ENCODE measurements at places on chromosomes 5 and 9.

- no peak for DNase-seq
Measured at GRCh38 chr9:27701587-27701986, 128.3 kb upstream of the C9orf72 start.

DNA sequence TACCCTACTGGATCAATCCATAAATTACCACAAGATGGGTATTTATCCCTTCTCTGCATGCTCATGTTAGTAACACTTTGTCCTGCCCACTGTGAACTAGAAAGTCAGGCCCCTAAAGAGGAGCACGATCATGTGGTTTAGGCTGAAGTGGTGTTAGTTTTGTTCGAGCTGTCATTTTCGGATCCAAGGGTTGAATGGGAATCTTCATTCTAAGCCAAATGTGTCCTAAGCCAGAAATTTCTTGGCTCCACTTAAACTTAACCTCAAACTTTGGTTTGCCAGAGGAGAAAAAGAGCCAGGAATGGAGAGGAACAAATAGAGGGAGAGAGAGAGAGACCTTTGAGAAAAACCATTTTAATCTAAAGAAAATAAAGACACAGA, 837.7 kb upstream of the ZNF608 start:
- no peak for DNase-seq

DNA sequence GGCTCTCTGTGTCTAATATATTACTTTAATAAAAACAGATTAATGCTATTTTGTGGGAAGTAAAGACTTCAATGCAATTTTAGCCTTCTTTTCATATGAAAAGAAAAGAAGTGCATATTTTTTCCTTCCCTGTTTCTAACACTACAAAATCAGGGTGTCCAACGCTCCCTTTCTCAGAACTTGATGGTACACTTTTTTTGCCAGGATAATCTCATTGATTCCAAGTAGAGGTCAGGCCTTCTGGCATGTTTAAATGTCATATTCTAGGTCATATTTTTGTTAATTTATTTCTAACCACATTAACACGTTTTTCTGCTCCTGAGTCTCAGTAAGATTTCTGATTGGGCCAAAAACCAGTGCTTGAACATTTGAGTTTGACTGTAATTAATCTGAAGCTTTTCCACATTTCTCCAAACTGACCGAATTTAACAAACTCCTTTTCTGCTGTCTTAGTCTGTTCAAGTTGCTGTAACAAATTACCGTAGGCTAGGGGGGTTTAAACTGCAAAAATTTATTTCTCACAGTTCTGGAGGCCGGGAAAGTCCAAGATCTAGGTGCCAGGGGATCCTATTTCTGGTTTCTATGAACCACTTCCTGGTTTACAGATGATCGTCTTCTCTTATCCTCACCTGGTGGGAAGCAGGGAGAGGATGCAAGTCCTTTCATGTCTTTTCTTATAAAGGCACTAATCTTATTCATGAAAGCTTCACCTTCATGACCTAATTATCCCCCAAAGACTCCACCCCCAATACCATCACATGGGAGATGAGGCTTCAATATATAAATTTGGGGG, 63.2 kb upstream of the ELL2 start:
- no peak for DNase-seq

- DNase-seq = no peak
Measured at GRCh38 chr5:109100971-109101370, 308.8 kb downstream of the PJA2 start.

- DNase-seq = no peak
Measured at GRCh38 chr5:32934529-32934928, 223.4 kb downstream of the NPR3 start.

GRCh38 chr9:71096421-71097108, 24.9 kb downstream of the TRPM3 start:
- no peak for DNase-seq

DNA sequence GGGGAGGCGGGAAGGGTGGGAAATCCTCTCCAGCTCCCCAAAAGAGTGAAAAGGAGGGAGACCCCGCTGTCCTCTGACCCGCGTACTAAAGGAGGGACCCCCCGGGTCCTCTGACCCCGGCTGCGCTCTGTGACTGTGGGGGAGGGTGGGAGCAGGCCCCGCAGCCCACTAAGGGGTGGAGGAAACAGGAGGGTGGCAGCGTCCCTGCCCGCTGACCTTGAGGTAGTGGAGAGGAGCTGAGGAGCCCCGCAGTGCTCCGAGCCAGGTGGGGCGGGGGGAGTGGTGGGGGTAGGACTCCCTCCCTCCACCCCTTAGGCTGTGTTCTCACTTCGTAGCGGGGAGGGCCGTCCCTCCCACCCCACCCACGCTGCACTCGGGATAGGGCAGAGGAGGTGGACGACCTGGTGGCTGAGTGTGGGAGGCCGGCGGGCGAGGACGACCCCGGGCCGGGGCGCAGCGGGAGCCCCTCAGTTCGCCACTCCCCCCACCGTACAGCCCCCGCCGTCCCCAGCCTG, 449 bp upstream of the ADCY2 start:
- no peak for DNase-seq

DNA sequence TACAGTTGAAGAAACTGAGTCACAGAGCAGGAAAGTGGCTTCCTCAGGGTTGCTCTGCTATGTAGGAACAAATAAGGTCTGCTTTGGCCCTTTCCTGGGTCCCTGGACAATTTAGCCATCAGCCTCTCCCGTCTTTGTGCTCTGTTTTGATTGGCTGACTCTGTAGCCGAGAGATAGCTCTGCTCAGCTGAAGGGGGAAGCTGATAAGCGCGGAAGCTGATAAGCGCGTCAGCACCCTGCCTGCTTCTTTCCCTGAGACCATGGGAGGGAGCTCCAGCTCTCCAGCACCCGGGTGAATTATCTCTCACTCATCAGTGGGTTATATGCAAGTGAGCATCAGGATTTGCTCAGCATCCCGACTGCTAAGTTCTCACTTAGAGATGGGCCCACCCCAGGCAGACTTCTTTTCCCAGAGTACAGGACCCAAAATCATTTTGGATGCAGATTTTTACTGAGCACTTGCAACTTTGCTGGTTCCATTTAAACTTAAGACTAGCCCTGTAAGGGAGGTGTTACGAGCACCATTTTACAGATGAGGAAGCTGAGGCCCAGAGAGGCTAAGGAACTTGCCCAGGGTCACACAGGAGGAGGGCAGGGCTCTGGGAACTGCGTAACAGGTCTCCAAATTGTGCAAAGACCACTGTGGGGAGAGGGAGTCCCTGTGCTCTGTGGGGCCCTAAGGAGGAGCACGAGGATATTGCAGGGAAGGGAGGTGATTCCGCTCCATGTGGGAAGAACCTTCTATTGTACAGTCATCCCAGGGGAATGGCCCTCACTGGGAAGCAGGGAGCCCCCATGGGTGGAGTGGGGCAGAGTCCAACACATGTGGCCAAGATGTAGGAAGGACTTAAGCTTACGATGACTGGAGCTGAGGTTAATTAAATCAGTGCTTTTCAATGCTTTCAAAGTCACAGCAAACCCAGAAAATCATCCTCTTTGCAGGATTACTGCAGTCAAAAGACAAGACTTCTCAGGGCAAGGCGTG, 83.7 kb upstream of the ORM1 start:
- no peak for DNase-seq

Measured in activated naive CD8-positive, alpha-beta T cell treated with anti-CD3 and anti-CD28 coated beads, Interleukin-2, amount 50 U/mL, for 24 hours (primary cell).